ENCODE measurements at places on chromosomes 5 and 9. TPM values are rescaled to one million over a fixed set of nuclear protein-coding genes. Genes with fewer than 3 reads are reported as not detected.

DNA sequence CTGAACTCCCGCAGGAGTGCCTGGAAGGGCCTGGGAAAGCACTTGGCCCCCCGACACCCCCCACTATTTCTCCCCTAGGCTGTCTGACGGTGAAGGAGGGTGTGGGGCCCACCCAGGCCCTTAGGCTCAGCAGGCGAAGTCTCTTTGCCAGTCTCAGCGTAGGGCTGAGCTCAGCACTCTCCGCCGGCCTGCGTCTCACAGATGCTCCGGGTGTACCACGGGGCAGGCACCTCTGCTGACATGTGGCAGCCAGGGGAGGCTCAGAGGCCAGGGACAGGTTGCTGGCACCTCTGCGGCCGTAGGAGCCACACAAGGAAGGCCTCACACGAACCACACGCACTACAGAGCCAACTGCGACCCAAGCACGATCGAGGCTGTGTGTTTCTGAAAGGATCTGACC is 114.2 kb downstream of the VAV2 start:
- DNase-seq = no peak
- no peaks in the 10 kb centered on the region for H3K4me1 ChIP-seq
- no peaks in the 10 kb centered on the region for H3K36me3 ChIP-seq
- H3K27ac ChIP-seq = no peak overlapping the region
- H3K4me3 ChIP-seq = no peak overlapping the region

Gene SLC34A3
- not detected for total RNA-seq

Gene PNPLA7
- 13.5 TPM for total RNA-seq

Gene AIF1L
- 30.5 TPM for total RNA-seq

- no peaks in the 10 kb centered on the region for H3K36me3 ChIP-seq
- no peaks in the 10 kb centered on the region for H3K27me3 ChIP-seq
- H3K4me1 ChIP-seq = no peaks in the 10 kb centered on the region
Observed at GRCh38 chr5:29993286-29993685, 1200.2 kb upstream of the CDH6 start.

DNA sequence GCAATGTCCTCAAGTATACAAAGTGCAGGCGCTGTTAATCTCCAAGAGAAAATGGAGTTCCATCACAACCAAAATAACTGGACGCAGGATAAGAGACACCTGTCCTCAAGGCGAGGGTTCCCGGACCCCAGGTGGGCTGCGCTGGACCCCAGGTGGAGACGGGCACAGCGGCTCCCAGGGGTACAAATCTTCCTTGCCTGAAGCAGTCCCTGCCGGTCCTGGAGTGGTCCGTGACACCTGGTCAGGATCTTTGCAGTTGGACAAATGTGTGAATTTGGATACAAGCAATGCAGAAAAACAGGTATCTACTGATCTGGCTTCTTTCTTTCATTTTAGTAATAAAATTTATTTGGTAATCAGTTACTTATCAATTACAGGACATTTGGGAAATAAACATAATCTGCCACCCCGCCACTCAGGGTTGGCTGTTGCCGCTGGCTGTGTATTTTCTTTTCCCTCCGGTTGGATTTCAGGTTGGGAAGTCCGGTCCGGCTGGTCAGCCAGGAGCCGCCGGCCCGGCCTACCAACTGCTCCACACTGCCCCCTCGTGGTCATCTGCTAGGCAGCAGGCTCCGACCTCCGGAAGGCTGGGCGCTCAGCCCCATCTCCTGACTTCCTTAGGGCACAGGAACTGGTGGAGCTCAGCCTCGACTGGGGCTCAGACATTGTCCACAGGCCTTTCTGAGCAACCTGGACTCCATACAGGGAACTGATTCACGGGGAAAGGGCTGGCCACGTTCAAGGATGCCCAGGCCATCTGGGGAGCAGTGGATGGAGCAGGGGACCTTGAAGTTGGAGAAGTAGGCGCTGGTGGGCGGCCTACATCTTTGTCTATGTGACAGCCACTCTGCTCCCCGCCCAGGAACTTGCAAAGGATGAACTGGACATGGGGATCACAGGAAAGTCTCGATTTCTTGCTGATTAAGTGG is 43.4 kb downstream of the NXNL2 start:
- no peaks in the 10 kb centered on the region for H3K27me3 ChIP-seq
- H3K27ac ChIP-seq = no peak overlapping the region
- DNase-seq = peak; percentile 86
- H3K4me3 ChIP-seq = no peak overlapping the region

Gene TNFSF15
- under 0.01 TPM for total RNA-seq

Gene ARL14EPL
- not detected for total RNA-seq

- H3K4me3 ChIP-seq = no peak overlapping the region
- no peaks in the 10 kb centered on the region for H3K36me3 ChIP-seq
- DNase-seq = no peak
- H3K27ac ChIP-seq = no peak overlapping the region
Observed at GRCh38 chr5:149015126-149015525, 47.7 kb downstream of the SH3TC2 start.

DNA sequence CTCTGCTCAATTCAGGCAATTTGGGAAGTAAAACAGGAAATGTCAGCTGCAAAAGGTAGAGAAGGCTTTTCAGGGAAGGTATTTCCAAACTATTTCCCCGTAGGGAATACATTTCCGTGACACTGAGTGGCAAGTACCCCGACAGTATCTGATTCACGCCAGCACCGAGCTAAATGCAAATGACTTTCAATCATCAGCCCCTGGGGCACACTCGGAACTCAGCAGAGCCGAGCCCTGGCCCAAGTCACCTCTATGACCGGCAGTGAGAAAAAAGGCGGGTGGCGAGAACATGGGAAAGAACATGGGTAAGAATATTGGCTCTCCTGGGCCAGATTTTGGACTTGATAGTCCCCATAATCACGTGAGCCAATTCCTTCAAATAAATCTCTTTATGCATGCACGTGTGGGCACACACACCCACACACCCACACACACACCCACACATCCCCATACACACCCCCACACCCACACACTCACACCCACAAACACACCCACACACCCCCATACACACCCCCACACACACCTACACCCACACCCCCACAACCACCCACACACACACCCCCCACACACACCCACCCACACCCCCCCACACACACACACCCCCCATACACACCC is 43.0 kb downstream of the COL23A1 start:
- H3K4me3 ChIP-seq = no peak overlapping the region
- H3K4me1 ChIP-seq = no peaks in the 10 kb centered on the region
- no peaks in the 10 kb centered on the region for H3K27me3 ChIP-seq
- no peaks in the 10 kb centered on the region for H3K36me3 ChIP-seq
- no peak for DNase-seq

GRCh38 chr5:173853370-173854131 is 34.6 kb upstream of the CPEB4 start:
- peak overlapping the region; percentile 73 for H3K27ac ChIP-seq
- H3K4me3 ChIP-seq = no peak overlapping the region
- peaks cover 3% of the 10 kb centered on the region for H3K4me1 ChIP-seq

Gene TRIP13
- not detected for total RNA-seq

DNA sequence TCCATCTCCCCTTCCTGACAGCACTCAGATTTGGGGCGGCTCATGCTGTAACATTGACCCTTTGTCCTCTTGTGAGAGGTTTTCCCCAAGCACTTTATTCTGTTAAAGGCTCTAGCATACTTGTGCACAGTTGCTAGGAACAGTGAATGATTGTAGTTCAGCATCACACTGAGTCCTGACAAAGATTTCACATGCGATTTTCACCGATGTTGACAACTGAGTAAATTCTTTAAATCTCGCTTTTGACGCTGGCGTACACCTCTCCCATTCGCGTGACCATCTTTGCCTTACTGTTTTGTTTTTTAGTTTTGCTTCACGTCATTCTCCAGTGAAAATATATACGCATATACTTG is 780 bp downstream of the CDC37L1 start:
- H3K27ac ChIP-seq = peak overlapping the region; percentile 98
- H3K4me3 ChIP-seq = peak overlapping the region; percentile 79
- DNase-seq = no peak

DNA sequence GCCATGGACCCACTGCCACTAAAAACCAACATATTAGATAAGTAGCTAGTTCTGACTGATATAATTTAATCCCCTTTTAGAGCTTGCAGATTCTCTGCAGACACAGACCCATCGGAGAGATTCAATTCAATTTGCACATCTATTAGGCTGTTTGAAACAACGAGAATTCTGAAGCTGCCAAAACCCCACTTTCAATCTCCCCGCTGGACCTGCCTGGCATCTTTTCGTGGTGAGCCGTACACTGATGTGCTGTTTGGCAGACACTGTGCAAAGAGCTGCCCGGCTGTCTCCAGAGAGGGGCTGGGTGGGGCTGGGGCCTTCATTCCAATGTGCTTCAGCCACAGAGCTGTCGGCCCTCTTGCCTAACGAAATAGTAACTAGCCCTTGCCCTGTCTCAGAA is 42.1 kb upstream of the FAM240B start:
- no peaks in the 10 kb centered on the region for H3K27me3 ChIP-seq
- H3K36me3 ChIP-seq = no peaks in the 10 kb centered on the region
- H3K4me3 ChIP-seq = no peak overlapping the region
- H3K27ac ChIP-seq = no peak overlapping the region
- DNase-seq = no peak

- DNase-seq = no peak
- no peak overlapping the region for H3K4me3 ChIP-seq
- no peaks in the 10 kb centered on the region for H3K4me1 ChIP-seq
- H3K36me3 ChIP-seq = no peaks in the 10 kb centered on the region
Observed at GRCh38 chr5:154309371-154309745, 118.8 kb downstream of the GALNT10 start.

GRCh38 chr5:171207256-171207847 is 101.7 kb upstream of the TLX3 start:
- no peak overlapping the region for H3K27ac ChIP-seq
- no peaks in the 10 kb centered on the region for H3K27me3 ChIP-seq
- H3K36me3 ChIP-seq = no peaks in the 10 kb centered on the region
- no peaks in the 10 kb centered on the region for H3K4me1 ChIP-seq
- DNase-seq = no peak
- H3K4me3 ChIP-seq = no peak overlapping the region

- no peak for DNase-seq
- no peak overlapping the region for H3K4me3 ChIP-seq
- no peak overlapping the region for H3K27ac ChIP-seq
- no peaks in the 10 kb centered on the region for H3K36me3 ChIP-seq
- H3K4me1 ChIP-seq = no peaks in the 10 kb centered on the region
Observed at GRCh38 chr5:167936944-167937634, 354.4 kb upstream of the WWC1 start.

DNA sequence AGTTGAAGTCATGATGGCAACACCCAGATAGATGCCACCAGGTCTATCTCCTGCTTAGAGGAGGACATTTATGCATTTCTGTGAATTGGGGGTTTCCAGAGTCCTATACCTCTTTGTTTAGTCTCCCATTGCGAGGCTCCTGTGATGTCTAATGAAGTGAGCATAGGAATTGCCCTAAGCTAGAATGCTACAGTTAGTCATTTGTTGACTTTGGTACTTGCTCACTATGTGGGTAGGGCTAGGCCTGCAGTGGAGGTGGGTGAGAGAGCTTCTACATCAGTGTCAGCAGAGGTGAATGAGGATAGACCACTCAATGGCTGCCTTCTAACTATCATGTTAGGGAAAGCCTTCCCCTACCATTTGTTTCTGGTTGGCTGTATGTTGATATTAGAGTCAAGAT is 173.3 kb upstream of the POC5 start:
- no peaks in the 10 kb centered on the region for H3K36me3 ChIP-seq
- no peak overlapping the region for H3K4me3 ChIP-seq
- DNase-seq = no peak
- H3K27me3 ChIP-seq = no peaks in the 10 kb centered on the region
- no peaks in the 10 kb centered on the region for H3K4me1 ChIP-seq
- H3K27ac ChIP-seq = no peak overlapping the region

DNA sequence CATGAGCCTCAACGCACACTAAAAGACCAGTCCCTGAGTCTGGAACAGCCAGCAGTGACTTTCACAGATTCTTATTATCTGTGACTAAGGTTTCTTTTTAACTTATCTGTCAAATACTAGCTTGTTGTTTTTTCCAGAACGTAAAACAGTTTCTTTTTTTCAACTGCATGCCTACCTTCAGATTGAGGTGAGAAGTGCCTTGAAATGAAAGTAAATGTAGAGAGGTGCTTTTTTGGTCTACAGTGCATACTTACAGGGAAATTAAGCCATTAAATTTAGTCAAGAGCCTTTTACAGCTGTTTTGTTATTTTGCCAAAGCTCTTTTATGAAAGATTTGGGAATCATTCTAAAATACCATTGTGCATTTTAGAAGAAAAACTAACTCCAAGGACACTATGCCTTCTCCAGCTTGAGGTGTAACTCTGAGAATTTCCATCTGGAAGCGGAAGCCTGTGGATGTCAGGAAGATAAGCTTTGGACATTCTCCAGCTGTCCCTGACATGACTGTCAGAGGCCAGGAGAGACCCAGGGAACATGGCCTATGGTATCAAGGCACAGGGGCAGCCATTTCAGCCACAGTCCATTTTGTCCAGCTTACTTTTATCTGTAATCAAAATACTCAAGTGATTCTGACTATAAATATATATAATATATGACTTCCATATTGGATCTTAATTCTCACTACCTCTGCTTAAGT is 230.3 kb downstream of the GLIS3 start:
- peak overlapping the region; percentile 39 for H3K4me3 ChIP-seq
- H3K27me3 ChIP-seq = no peaks in the 10 kb centered on the region
- H3K27ac ChIP-seq = no peak overlapping the region
- H3K4me1 ChIP-seq = peaks cover 4% of the 10 kb centered on the region

- no peaks in the 10 kb centered on the region for H3K36me3 ChIP-seq
- peak; percentile 87 for DNase-seq
- no peak overlapping the region for H3K4me3 ChIP-seq
Observed at GRCh38 chr5:72378639-72379289, 58.6 kb downstream of the PTCD2 start.

Gene SLC6A18
- not detected for total RNA-seq

- H3K27me3 ChIP-seq = no peaks in the 10 kb centered on the region
- H3K4me3 ChIP-seq = peak within 1 kb of the TSS; percentile 99
- peaks cover 30% of the 10 kb centered on the region for H3K4me1 ChIP-seq
- peak within 1 kb of the TSS; percentile 88 for H3K27ac ChIP-seq
- peak; percentile 86 for DNase-seq
- H3K36me3 ChIP-seq = no peaks in the 10 kb centered on the region
Observed at GRCh38 chr9:97501177-97501971, at the start of gene TMOD1. TMOD1 (plus strand) TSS chr9:97501666; CDS start chr9:97524189, 22,523 bp downstream.

GRCh38 chr5:173745123-173745522 is 128.7 kb upstream of the BOD1 start:
- H3K4me3 ChIP-seq = no peak overlapping the region
- no peak overlapping the region for H3K27ac ChIP-seq
- no peak for DNase-seq
- no peaks in the 10 kb centered on the region for H3K4me1 ChIP-seq

DNA sequence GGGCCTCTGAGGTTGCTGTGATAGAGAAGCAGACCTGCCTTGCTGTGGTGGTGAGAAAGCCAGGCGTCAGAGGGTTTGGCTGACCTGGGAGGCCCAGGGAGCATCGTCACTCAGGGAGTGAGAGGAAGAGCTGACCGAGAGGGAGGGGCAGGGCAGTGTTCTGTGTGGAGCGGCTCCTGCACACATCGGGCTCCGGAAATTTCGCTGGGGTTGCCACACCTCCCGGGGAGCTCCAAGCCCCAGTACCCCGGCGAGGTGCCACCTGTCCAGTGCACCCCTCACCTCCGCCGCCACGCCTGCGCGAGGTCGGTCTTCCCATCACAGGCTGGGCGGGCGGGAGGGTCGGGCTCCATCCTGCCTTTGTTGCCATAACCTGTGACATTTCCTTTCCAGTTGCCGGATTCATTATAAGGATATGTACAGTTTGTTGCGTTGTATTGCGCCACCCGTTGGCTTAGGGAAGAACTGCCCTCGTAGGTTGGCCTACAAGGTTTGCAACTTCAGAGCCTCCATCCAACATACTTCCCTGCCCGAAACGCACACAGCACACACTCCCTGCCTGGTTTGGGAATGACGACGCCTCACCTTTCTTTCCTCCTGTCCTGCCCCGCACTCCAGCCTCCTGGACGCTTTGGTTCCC is 223.2 kb downstream of the CACNA1B start:
- H3K36me3 ChIP-seq = no peaks in the 10 kb centered on the region
- H3K27me3 ChIP-seq = no peaks in the 10 kb centered on the region
- no peak overlapping the region for H3K27ac ChIP-seq
- H3K4me1 ChIP-seq = no peaks in the 10 kb centered on the region
